ENCODE measurements at places on chromosomes 2 and 18.

DNA sequence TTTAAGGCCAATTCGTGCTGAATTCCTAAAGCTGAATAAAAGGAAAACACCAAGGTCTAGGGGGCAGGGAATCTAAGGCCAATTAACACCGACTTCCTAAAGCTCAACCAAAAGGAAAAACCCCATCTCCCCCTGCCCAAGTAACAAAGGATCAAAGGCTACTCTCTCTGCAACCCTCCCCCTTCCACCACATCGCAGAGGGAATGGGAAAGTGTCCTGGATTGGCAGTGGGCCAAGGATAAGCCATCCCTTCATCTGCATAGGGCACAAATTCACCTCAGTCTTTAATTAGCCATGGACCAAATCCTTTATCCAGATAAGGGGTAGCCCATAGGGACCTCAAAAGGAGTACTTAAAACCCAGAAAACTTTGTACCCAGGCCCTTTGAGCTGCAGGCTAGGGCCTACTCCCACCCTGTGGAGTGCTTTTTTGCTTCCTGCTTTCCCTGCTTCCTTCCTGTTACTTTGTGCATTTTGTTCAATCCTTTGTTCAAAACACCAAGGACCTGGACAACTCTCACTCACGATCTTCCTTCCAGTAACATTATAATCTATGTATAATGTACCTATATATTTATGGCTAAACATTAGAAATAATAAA, 2119.8 kb upstream of the CELF4 start:
- DNase-seq: no peak

GRCh38 chr2:12955864-12956263, 239.1 kb downstream of the TRIB2 start:
- no peak for DNase-seq

DNA sequence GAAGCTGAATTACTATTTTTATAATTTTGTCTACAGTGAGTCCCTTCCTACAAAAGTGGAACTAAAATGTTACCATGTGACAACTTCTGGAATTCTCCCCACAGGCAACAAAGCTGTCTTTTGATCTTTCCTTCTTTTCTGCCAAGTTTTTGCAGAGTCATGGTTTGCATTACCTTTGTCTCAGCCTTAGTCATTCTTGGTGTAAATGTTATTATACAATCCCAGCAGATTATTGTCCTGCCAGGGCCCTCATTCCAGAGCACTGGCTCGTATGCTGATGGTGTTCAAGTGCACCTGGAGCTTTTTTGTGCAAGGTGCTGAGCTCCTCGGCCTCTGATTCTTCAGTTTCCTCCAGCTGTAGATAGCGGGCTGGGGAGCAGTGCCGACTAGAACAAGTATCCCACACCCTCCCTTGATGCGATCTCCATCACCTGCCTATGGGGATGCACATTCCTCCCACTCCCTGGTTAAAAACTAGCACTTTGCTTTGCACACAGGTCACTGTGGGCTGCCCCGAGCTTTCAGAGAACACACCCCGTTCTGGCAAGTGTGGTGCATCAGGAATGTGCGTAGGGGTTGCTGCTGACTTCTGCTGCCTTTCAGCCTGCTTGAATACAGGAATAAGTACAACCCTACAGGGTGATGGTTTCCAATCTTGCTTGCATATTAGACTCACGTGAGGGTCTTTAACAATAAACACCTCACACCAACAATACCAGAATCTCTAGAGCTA, 263.6 kb downstream of the RNF144A start:
- no peak for DNase-seq

GRCh38 chr2:24597181-24597870, 106.3 kb downstream of the NCOA1 start:
- no peak for DNase-seq

GRCh38 chr2:86468162-86469033, 27.2 kb downstream of the KDM3A start:
- DNase-seq: no peak

DNA sequence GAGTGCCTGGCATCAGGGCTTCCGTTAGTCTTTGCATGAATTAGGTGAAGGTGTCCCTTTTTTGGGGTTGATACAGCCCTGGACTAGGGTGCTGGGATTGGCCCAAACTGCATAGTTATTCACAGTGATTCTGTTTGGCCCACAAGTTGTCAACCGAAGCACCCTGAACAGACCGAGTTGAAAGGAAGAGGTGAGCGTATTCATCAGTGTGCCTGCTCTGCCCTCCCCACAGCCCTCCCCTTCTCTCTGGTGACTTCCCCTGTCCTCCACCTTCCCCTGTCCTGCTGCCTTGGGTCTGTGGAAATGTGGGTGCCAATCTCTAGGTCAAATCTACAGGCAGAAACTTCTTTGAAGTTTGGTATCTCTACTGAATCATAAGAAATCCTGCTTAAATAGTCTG, 330.5 kb downstream of the DYSF start:
- DNase-seq: no peak

- DNase-seq: no peak
Observed at GRCh38 chr2:182375862-182376261, 51.0 kb downstream of the PDE1A start.

- DNase-seq: no peak
Observed at GRCh38 chr2:191177751-191178736, 27.2 kb upstream of the STAT4 start.

- no peak for DNase-seq
Observed at GRCh38 chr2:200081236-200081635, 125.9 kb downstream of the MAIP1 start.

GRCh38 chr2:115910270-115910669, 1467.8 kb downstream of the DPP10 start:
- DNase-seq: no peak

- no peak for DNase-seq
Observed at GRCh38 chr2:169172151-169172735, 102.9 kb downstream of the DHRS9 start.

- no peak for DNase-seq
Observed at GRCh38 chr2:157899125-157899839, 23.2 kb upstream of the ACVR1 start.

DNA sequence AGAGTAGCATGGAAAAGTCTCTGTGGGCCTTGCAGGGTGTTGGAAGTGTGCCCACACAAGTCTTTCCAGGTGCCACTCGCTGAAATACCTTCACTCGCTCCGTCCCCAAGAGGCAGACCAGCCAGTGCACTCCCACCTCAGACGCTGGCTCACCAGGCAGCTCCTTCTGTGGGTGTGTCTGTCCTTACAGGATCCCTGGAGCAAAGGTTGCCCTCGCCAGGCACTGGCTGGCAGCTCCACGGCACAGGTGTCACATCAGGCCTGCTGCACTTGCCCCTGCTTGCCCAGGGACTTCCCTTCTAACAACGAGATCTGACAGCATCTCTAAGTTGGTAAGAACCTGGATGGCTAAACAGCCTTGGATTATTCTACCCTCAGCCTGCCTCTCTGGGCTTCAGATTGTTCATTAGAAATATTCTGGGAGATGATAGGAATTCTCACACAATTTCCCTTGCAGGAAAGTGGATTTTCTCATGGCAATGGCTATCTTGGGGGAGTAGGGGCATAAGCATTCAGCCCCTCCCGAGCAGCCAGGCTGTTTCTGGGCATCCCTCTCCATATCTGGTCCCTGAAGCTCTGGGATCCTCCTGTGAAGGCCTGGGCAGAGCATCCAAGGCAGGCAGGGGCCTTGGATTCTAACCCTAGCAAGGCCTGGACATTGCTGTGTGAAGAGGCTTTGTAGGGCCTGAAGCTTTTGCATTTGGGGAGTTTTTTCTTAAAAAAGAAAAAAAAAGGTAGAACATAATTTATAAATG, 262.1 kb downstream of the MYCN start:
- no peak for DNase-seq

- DNase-seq: no peak
Observed at GRCh38 chr18:49139766-49140165, 189.0 kb upstream of the SMAD7 start.

- no peak for DNase-seq
Observed at GRCh38 chr2:157787364-157787938, 88.7 kb downstream of the ACVR1 start.

DNA sequence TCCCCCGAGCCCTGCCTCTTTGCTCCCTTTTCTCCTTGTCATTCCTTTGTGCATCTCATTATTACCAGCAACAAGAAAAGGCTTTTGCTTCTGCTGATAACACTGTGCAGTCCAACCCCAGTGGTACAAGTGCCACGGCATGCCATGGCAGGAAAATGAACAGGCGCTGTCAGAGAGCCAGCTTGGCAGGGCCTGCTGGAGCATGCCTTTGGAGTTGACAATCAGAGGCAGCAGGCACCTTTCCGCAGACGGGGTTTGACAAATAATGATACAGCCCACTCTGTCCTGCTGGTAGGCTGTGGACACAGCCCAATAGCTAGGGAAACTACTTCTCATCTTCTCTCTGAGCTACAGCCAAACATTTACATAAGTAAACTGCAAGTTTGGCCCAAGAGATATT, 243.9 kb upstream of the LRRTM1 start:
- no peak for DNase-seq

GRCh38 chr2:217710211-217710765, 292.5 kb downstream of the TNS1 start:
- DNase-seq: no peak

GRCh38 chr2:71560638-71561011, 107.3 kb downstream of the DYSF start:
- no peak for DNase-seq

GRCh38 chr2:48146552-48146951, 240.3 kb upstream of the FBXO11 start:
- no peak for DNase-seq

DNA sequence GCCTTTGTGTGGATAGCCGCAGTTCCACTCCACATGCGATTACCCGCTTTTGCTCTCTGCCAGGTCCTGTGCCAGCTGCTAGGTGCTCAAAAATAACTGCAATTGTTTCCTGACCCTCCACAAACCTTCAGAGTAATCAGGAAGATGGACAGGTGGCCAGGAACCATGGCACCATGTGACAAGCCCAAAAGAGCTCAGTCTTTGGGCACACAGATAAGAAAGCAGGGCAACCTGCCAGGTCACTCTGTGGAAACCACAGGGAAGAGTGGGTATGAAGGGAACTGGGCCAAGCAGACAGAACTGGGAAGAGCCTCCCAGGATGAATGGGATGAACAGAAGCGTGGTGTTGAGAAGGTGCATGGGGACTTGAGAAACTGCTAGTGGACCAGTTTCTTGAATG, 79.4 kb upstream of the AGAP1 start:
- DNase-seq: peak; percentile 70

DNA sequence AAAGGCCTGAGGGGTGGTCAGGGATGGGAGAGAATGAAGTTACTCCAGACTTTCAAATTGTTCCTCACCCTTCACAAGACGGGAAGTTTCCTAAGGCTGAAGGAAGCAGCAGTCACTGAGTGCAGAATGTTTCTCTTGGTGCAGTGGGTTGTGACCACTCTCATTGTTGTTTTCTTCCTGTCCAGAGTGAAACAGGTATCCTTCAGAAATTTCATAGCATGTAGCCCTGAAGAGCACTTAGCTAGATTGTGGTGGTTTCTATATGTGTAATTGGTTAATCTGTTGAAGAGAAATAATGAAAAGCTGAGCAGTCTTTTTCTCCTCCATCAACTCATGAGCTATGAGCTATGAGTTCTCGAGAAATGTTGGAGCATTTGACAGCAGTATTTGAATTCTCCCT, 96.8 kb downstream of the GPD2 start:
- DNase-seq: no peak

DNA sequence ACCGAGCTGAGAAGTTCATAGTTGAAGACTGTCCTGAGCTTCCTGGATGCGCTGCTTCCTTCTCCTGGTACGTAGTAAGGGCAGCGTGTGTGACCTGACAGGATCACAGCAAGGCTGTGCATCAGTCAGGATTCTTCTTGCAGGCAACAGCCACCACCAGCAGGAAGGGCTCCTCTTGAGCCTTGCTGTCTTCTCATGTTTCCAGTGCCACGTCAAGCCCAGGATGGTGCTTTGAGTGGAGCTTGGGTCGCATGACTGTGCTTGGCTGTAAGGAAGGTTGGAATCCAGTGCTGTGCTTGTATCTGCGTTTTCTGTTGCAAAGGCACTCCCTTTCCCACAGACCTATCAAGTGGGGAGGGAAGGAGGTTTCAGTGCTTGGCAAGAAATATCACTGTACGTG, 194.3 kb downstream of the LDLRAD4 start:
- no peak for DNase-seq

DNA sequence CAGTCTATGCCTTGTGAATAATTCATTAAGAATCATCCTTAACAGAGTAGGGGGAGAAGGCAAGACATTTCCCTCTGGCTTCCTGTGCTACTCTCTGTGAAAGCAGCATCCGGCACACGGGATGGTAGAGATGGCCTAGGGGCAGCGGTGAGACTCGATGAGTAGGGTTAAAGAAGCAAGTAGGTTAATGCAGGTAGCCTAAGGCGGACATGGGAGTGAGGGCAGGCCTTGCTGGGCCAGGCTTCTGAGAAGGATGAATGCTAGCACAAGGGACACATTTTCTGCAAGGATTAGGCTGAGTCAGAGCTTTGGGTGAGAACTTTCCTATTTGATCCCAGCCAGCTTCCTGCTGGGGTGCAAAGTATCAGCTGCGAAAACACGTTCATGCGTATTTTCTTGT, 80.8 kb downstream of the NXPH2 start:
- DNase-seq: no peak

DNA sequence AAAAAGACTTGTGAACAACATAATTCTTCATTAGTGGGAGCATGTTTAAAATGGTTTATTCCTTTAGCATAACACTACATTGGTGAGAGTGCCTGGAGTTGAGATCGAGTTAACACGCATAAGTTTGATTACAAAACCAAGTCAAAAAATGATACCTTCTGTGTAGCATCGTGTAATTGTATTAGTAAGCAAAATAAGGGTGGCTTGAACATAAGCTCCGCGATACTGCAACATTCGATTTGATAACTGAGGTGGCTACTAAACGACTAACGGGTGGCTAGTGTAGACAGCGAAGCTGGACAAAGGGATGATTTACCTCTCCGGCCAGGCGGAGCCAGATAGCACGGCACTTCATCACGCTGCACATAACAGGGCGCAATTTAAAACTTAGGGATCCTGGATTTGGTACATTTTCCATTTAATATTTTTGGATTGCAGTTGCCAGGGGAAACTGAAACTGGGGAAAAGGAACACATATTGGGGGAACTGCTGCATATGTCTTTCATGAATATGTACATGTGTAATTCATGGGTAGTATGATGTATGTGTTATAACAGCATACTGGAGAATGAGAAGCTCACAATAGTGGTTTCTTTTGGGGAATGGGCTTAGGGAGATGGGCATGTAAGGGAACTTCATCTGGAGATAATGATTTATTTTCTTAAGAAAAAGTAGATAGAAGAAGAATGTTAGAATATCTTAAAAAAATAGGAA, 36.4 kb upstream of the TOGARAM2 start:
- DNase-seq: no peak

DNA sequence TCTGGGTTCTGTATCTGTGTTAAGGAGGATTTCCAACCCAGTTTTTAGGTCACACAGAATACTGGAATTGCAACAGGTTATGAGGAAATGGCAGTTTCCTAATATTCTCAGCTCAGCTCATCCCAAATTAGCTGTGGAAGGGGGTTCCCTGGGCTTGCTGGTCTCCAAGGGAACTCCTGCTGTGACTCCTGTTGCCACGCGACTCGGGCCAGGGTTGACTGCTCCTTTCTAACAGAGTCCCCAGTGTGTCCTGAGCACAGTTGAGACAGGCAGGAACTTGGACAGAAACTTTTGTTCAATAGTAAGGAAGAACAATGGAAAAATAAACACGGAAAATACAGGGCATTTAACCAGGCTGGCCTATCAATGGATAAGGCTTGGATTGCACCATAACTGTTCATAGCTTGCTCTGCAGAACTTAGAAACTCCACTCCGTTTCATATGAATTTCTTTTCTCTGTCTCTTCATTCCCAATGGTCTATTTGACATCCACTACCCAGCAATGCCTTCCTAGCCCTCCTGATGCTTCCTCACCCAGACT, 3.8 kb upstream of the ROCK2 start:
- peak; percentile 50 for DNase-seq

GRCh38 chr2:101998896-101999789, 7.4 kb downstream of the IL1R2 start:
- peak; percentile 62 for DNase-seq

- DNase-seq: no peak
Observed at GRCh38 chr18:56995579-56996188, 151.2 kb upstream of the BOD1L2 start.
